NCI-H187 treated with DMSO at 0.1 percent for 48 hours (cell line): ENCODE measurements at places on chromosomes 5 and 9.

GRCh38 chr5:45399041-45399440 is 297.1 kb downstream of the HCN1 start:
- no peak for DNase-seq

DNA sequence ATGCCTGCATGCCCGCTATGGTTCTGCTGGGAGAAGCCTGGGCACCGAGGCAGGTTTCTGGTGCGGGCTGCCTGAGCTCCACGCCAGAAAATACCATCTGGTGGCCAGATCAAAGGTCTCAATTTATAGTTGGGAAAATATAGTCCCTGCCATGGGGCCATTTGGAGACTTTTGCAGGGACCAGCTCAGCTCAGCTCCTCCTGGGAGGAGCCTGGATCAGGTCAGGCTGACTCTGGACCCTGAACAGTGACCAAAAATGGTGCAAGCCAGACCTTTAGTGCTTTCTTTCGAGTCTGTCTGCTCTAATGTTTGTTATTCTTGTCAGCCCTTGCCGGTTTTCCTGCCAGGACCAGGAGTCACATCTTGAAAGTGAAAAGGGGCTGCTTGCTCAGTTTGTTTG is 31.8 kb downstream of the HMCN2 start:
- DNase-seq = no peak

GRCh38 chr5:135566422-135567400 is 12.1 kb downstream of the CXCL14 start:
- no peak for DNase-seq

GRCh38 chr5:2802693-2803365 is 51.4 kb upstream of the IRX2 start:
- no peak for DNase-seq

GRCh38 chr5:94775088-94775487 is 156.6 kb downstream of the SLF1 start:
- no peak for DNase-seq

DNA sequence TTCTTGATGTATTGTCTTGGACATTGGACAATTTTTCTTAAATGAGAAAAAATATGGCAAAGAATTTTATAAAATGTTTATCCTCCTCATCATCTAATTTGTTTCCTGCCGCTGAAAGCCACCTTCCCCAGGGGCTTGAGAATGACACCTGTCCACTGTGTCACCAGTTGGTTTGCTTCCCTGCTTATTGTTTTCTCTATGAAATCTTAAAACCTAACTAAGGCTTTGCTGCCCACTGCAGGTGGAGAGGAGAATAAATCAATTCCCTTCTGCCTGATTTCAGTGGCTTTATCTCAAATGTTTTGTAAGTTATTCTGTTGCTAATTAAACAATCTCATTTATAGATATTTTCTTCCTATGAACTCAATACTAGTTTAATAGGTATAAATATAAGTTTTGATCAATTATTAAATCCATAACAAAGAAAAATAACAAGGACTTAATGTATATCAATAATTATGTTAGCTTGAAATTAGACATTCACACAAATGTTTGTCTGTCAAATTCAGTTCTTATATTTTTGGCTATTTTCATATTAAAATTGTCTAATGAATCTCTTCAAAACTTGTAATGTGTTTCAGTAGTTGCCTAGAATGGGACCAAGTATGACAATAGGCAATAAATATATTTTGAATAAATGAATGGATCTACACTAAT is 822.5 kb downstream of the PTPRD start:
- peak; percentile 6 for DNase-seq

- no peak for DNase-seq
Measured at GRCh38 chr9:9124616-9125015, 1325.0 kb upstream of the DMAC1 start.

- DNase-seq = peak; percentile 84
Measured at GRCh38 chr5:14185326-14186058, 42.4 kb downstream of the TRIO start.

DNA sequence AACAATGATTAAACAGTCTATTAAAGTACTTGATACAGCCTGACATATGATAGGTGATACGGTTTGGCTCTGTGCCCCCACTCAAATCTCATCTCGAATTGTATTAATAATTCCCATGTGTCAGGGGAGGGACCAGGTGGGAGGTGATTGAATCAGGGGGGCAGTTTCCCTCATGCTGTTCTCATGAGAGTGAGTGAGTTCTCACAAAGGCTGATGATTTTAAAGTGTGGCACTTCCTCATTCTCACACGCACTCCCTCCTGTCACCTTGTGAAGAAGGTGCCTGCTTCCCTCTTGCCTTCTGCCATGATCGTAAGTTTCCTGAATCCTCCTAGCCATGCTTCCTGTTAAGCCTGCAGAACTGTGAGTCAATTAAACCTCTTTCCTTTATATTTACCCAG is 40.1 kb upstream of the TARS1 start:
- no peak for DNase-seq

GRCh38 chr5:11525020-11525419 is 379.2 kb downstream of the CTNND2 start:
- DNase-seq = no peak
